Stimulated activated CD8-positive, alpha-beta memory T cell treated with anti-CD3 and anti-CD28 coated beads, Interleukin-4, amount 100 ng/mL, for 24 hours (primary cell): ENCODE measurements at places on chromosomes 7 and 10.

DNA sequence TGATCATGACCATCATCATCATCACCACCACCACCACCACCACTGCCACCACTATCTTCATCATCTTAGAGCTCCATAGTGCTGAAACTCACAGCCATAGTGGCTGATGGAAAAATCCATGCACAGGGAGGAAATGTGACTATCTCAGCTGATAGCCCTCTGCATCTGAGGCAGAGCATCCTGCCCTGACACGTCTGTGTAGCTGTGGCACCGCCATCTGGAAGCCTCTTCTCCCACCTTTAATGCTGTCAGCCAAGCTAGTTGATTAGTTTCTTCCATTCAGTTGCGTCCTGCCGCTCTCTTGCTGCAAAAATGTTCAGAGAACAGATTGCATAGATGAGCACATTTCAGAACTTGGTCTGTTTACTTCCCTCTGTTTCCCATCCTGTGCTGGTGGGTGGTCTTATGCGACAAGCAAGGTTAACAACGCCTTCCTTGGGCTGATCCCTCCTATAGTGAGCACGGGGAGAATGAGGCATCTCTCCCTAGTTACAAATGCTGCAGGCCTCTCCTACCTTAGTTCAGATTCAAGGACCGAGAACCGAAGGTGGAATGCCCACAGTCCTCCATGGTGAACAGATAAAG is 478.6 kb downstream of the PLXNA4 start:
- no peak for DNase-seq

DNA sequence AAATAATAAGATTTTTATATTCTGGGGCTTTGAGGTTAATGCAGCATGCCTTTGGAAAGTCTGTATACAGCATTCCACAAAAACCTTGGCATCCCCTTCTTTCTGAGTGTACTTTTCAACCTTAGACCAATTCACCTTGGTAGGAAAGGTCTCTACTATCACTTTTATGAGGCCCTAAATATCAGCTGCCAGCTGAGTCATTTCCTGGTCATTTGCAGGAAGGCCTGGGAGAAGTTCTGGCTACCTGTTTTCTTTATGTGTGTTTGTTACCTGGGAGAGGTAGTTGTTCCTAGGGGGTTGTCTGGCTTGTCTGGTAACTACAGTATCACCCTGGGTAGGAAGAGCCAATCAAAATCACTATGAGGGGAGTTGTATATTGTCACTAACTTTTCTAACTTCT is 4.1 kb downstream of the SPAM1 start:
- DNase-seq, result no peak

DNA sequence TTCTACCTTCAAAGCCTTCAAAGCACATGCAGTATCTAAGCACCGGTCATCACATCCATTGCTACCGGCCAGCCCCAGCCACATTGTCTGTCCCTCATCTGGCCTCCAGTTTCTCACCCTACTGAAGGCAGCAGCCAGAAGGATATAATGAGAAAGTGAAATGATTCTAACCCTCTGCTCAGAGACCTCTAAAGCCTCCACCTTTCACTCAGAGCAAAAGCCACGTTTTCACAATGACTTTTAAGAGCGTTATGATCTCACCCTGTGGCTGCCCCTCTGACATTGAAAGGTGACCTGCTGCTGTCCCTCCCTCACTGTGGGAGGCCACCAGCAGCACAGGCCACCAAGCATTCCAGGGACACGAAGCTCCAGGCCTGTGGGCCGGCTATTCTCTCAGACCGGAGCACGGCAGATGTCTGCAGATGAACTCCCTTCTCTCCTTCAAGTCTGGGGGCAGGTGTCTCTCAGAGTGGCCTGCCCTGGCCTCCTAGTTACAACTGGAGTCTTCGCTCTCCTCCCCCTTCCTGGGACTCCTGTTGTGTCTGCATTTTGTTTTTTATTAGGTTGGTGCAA is 94.9 kb upstream of the EEPD1 start:
- DNase-seq, result no peak

DNA sequence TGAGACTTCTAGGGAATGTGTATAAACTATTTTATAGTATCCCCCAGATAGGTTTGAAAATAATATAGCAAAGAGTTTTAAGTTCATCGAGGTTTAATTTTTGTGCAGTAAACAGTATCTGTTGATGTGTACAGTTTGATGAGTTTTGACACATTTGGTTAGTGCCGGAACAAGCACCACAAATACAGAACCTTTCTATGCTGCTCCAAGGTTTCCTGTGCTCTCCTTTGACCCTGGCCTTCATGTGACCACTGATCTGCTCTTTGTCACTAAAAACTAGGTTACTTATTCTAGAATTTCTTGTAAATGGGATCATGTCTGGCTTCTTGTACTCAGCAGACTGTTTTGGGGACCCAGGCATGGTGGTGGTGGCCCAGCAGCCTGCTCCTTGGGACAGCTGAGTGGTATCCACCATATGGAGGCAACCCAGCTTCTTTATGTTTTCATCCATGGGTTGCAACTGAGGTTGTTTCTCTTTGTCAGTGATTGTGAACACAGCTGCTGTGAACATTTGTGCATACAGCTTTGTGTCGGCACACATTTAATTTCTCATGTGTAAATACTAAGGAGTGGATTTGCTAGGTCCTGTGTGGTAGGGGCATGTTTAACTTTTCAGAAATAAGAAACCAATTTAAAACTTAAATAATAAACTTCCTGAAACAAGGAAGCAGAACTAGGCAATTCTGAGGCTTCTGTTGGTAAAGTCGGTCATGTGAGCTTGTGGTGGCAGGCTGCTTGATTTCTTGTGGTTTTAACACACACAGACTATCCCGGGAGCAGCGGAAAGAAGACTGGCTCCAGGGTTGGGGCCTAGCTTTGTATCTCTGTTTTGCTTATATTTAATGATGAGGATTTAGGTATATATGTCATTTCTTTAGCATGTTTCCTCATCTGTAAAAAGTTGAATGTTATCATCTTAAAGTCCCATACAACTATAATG is 219.4 kb downstream of the ABCA13 start:
- DNase-seq, result no peak

GRCh38 chr10:120005207-120006201 is 113.0 kb downstream of the SEC23IP start:
- DNase-seq, result no peak

- DNase-seq, result no peak
Observed at GRCh38 chr10:101616415-101617101, 28.4 kb downstream of the DPCD start.

- no peak for DNase-seq
Observed at GRCh38 chr10:114547514-114547913, 110.6 kb downstream of the ABLIM1 start.

DNA sequence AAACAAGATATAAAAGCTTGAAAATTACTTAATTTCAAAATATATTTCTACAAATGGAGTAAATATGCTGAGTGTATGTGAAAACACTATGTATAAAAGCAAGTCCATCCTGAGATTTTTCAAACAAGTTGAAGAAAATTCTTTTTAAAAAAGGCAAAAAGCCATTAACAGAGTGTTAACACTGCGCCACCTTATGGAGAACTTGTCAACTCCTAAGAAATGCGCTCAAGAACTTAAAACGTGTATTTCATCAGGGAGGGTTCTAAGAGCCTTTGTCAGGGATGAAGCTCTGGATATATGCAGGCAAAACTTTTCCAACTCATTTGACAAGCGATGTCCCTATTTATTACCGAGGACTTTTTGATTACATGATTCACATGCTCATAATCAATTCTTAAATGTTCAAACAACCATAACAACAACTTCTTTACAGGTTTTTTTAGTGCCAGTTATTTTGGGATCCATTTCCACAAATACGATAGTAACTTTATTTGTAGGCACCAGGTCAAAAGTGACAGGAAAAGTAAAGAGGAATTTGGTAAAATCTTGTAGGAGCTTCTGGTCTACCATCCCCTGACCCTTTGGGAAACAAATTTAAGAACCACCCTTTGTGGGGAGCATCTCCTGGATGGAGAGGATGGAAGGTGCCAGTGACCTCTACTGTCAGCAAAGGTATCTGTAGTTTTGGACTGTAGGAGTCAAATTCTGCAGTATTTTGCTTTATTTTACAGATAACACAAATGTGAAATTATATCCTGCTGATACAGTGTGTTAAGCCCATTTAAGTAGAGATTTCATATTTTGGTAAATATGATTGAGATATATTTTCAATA is 23.2 kb downstream of the CALCR start:
- no peak for DNase-seq

- no peak for DNase-seq
Observed at GRCh38 chr10:85794553-85794952, 572.0 kb downstream of the GRID1 start.

- no peak for DNase-seq
Observed at GRCh38 chr10:124171561-124171960, 78.2 kb upstream of the CHST15 start.

GRCh38 chr7:132815696-132816311 is 239.5 kb upstream of the PLXNA4 start:
- no peak for DNase-seq

GRCh38 chr7:110017405-110017804 is 1073.5 kb upstream of the LRRN3 start:
- no peak for DNase-seq

DNA sequence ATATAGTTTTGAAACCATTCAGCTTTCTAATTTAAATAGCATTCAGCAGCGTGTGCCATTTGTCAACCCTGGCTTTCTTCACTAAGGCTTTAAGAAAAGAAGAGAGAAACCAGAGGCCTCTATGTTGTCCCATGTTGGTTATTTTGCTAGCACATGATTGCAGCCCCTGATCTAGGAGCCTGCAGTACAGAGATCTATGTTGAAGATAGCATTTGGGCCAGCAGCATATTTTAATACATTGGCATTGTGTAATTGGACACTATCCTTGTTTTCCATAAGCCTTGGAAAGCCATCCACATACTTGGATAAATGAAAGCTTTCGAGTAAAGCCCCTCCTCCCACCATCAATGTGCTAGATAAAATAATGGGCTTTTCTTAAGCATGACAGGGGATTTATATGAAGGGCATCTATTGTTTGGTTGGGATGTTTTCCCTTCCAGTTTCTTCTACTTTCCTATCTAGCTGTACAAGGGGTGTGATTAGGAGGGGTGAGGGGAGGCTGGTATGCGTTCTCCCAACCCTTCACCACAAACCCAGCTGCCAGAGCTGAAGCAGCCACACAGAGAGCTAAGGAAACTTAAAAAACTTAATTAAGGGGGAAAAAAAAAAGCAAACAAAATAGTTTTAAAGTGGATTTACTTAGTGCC is 23.1 kb upstream of the SDHAF3 start:
- no peak for DNase-seq

DNA sequence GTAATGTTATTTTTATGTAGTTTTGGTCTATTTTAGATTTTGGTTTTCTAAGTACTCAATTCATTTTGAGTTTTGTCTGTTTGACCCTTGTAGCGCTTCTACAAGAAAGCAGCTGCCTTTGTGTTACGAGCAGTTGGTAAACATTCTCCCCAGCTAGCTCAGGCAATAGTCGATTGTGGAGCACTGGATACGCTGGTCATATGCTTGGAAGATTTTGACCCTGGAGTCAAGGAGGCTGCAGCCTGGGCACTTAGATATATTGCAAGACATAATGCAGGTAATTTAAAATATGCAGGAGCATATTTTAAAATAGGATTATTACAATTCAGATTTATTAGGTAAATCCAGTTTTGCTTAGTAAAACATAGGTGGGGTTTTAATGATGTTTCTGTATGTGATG is 23.1 kb downstream of the SPAG6 start:
- no peak for DNase-seq

DNA sequence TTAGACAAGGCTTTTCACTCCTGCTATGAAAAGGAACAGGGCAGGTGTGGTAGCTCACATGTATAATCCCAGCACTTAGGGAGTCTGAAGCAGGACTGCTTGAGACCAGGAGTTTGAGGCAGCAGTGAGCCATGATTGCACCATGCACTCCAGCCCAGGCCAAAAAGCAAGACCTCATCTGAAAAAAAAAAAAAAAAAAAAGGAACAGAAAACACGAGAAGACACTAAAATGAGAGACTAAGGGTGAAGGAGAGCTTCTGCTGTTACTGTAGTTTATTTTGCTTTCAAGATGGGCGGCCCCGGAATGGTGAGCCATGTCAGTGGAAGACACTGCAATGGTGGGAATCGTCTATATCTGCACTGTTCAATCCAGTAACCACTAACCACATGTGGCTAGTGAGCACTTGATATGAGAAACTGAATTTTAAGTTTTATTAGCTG is 9.9 kb downstream of the PIP4K2A start:
- no peak for DNase-seq

DNA sequence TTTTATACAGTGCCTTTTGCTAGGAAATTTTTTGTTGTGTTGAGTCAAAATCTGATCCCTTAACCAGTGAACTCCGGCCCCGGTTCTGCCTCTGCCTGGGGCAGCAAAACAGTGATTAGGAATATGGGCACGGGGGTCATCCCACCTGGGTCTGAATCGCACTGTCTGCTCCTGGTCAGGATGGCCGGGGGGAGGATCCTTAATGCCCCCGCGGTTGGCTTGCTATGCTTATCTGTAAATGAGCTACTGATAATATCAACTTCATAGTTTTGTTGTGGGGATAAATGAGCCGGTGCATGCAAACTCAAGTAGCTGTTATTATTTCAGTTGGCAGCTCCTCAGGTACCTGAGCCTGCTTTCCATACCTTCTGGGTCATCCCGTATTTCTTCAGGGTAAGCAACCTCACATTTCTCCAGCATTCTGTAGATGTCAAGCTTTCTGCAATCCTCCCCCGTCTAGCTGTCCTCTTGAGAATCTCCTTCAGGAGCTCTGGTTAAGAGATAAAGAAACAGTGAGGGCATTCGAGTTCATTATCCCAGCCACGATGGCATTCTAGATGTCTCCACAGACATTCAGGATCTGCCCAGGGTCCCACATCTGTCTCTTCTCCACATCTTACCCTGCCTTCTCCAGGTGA is 592.2 kb downstream of the SDK1 start:
- no peak for DNase-seq

DNA sequence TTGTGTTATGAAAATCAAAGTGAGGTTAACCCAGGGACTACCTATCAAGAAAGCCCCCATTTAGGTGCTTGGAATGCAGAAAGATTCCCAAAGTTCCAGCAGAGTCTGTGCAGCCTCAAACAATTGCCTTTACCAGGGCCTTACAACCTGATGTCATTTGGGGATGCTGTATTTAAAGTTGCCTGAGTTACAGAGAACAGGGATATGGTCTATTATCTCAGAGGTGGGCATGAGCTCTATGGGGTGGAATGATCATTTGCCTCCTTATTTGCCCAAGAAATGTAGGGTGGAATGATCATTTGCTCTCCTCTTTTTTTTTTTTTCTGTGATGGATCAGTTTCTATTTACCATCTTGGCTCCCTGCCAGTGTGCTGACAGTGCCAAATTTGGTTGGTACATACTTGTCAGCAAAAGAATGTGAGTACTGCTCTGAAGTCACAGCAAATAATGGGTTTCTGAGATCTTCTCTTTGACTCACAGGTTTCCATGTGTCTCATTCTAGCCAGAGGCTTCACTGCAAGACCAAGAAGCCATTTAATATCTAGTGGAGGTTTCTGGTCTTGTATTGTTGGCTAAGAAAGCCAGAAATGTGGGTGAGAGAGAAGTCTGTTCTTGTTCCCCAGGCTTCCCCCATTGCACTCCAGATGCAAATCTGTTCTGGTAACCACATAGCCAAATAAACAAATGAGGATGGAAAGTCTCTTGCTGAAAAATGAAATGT is 45.5 kb upstream of the ZNRF2 start:
- no peak for DNase-seq
